A549 treated with CpdA at 1 μM for 4 hours (cell line): ENCODE measurements at places on chromosomes 2 and 18. TPM values are rescaled to one million over a fixed set of nuclear protein-coding genes. Genes with fewer than 3 reads are reported as not detected.

Gene SLC66A3
- total RNA-seq, result 32.7 to 39.3 TPM (median 36.6 TPM) in 5 replicates

Gene EPB41L3
- 0.11 to 0.82 TPM (median 0.39 TPM) in 5 replicates for total RNA-seq

Gene ARHGAP28
- 0.03 to 0.11 TPM in 2 of 5 replicates, not detected in the others for total RNA-seq

Gene VWA3B
- 0.02 to 0.43 TPM (median 0.18 TPM) in 4 of 5 replicates, not detected in the other for total RNA-seq

Gene ANKRD62
- total RNA-seq, result not detected in 5 replicates

Gene SLC9A4
- not detected in 5 replicates for total RNA-seq

Gene SANBR
- 9.8 to 14.4 TPM (median 12.1 TPM) in 5 replicates for total RNA-seq

Gene STK16
- total RNA-seq, result 25.4 to 29.7 TPM (median 28.2 TPM) in 5 replicates

Gene PKDCC
- total RNA-seq, result 27.9 to 33.8 TPM (median 30.5 TPM) in 5 replicates

Gene FEV
- 0.08 TPM in 1 of 5 replicates, not detected in the others for total RNA-seq

Gene COLEC12
- 0.03 to 0.07 TPM (median 0.06 TPM) in 3 of 5 replicates, not detected in the others for total RNA-seq

Gene GPR35
- 0.40 to 1.3 TPM (median 0.93 TPM) in 5 replicates for total RNA-seq

Gene FBLN7
- total RNA-seq, result 0.42 to 0.51 TPM (median 0.45 TPM) in 5 replicates
